Breast epithelium (tissue), 4 donors: ENCODE measurements at places on chromosomes 13 and 19. TPM values are rescaled to one million over a fixed set of nuclear protein-coding genes. Genes with fewer than 3 reads are reported as not detected.
A peak's percentile ranks its signal among the peaks of the same experiment; 100 is the strongest.

DNA sequence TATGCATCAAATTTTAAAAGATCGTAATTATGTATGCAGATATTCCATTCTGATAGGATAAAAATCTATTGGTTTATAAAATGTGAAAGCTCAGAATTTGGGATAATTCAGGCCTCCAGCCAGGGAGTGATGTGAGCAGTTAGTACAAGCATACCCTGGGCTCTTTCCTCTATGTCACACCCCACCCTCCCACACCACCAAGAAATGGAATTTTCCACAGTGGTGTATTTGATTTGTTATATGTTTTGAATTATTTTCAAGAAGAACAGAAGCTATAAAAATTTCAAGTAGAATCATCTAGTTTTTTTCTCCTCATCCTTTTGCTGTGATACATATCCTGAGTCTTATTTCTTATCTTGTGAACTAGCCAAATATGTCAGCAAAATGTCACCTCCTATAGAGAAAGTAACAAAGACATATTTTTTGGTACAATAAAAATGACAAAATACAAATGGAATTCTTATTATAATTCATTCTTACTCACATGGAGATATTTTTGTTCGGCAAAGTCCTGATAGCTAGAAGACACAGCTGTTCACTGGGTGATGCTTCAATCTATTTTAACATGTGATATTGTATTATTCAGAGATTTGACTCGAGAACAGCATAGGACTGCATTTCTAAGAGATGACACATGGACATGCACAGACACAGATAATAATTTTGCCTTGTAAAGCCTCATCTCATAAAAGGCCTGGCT lies 61.2 kb upstream of the FRY start:
- no peak for DNase-seq

- no peak for DNase-seq
Observed at GRCh38 chr13:90872491-90873025, 474.9 kb upstream of the MIR17HG start.

GRCh38 chr13:107678075-107678689 lies 537.2 kb downstream of the LIG4 start:
- no peak for DNase-seq

GRCh38 chr19:3186891-3187661 lies 1.3 kb downstream of the NCLN start:
- no peak for DNase-seq

GRCh38 chr13:37091835-37092234 lies 13.6 kb downstream of the CSNK1A1L start:
- no peak for DNase-seq

DNA sequence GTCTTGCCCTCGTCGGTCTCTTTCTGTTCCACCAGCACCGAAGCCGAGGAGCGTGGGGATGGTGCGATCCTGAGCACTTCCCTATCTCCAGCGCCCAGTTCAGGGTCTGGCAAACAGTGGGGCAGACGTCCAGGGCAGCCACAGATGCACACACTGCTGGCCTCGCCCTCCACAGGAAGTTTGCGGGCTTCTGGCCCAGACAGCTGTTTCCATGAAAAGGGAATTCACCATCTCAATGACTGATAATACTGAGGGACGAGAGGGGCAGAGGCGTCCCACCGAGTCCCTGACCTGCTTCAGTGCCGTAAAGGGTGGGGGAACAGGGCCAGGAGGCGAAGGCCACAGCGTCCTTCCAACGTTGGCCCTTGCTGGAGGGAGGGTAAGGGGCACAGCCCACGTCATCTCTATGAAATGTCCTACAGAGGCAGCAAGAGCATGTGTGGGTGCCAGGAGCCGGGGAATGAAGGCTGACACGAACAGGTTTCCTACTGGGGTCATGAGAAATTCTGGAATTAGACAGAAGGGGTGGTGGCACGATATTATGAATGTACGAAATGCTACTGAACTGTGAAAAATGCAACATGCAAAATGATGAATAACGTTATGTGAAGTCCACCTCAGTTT lies 19.5 kb downstream of the SHC2 start:
- DNase-seq, result no peak

GRCh38 chr19:55113570-55114039 lies 3.8 kb downstream of the PPP1R12C start:
- DNase-seq, result peak; percentile 78

DNA sequence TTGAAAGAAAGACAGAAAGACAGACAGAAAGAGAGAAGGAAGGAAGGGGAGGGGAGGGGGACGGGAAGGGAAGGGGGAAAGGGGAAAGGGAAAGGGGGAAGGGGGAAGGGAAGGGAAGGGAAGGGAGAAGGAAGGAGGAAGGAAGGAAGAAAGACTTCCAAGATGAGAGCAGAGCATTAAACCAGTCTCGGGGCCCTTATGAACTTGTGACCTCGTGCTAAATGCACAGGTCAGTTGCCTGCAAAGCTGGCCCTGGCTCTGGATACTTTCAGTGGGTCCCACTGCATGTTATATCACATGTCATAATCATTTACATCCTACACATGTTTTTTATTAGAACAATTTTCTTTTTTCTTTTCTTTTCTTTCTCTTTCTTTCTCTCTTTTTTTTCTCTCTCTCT lies 24.2 kb upstream of the ABCC4 start:
- DNase-seq, result no peak

GRCh38 chr13:20565115-20565736 lies 1.7 kb upstream of the IFT88 start:
- DNase-seq, result no peak

- DNase-seq, result no peak
Observed at GRCh38 chr13:111530137-111530870, 209.9 kb downstream of the TEX29 start.

DNA sequence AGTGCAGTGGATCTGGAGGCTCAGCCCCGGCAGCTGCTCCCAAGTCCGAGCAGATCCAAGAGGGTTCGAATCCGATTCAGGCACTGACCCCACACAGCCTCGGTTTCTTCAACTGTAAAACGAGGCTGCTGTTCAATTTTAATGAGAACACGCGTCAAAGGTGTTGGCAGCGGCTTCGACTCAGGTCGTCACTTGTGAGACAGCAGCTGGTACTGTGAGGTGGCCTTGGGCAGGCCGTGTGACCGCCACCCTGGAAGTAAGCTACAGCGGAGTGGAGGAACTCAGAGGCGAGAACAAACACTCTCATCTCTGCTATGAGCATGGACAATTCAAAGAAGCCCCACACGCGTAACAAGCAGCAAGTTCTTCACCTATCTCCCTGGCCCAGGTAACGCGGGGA lies 9.7 kb downstream of the MAP2K2 start:
- no peak for DNase-seq

KLK14 gene
- 0.98 TPM for total RNA-seq

THAP8 gene
- 8.6 TPM for total RNA-seq

TEX101 gene
- total RNA-seq, result not detected
